ENCODE measurements at places on chromosomes 2 and 18. TPM values are rescaled to one million over a fixed set of nuclear protein-coding genes. Genes with fewer than 3 reads are reported as not detected.

Gene HOXD4
- not detected for polyA plus RNA-seq

Gene KYNU
- polyA plus RNA-seq = not detected

GRCh38 chr18:22547807-22548561, 130.3 kb upstream of the CTAGE1 start:
- no peak for DNase-seq

DNA sequence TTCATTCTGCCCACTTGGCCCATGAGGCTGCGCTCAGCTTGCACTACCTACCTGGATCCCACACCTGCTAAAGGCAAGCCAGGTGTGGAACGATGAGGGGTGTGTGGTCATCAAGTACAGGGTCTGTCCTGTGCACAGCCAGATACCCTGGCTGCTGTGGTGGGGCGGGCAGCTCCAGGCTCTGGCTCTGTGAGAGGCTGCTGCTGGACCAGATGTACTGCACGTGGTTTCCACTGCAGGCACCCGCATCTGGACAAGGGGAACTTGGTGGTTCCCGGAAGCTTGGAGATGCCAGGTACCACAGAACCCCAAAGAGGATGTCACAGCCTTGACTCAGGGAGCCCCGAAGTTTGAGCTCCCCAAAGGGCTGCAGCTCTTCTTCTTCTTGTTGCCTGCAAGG, 68.1 kb upstream of the ZNF804A start:
- peak; percentile 19 for DNase-seq

GRCh38 chr2:98937906-98938305, 1.9 kb upstream of the CRACDL start:
- no peak for DNase-seq

DNA sequence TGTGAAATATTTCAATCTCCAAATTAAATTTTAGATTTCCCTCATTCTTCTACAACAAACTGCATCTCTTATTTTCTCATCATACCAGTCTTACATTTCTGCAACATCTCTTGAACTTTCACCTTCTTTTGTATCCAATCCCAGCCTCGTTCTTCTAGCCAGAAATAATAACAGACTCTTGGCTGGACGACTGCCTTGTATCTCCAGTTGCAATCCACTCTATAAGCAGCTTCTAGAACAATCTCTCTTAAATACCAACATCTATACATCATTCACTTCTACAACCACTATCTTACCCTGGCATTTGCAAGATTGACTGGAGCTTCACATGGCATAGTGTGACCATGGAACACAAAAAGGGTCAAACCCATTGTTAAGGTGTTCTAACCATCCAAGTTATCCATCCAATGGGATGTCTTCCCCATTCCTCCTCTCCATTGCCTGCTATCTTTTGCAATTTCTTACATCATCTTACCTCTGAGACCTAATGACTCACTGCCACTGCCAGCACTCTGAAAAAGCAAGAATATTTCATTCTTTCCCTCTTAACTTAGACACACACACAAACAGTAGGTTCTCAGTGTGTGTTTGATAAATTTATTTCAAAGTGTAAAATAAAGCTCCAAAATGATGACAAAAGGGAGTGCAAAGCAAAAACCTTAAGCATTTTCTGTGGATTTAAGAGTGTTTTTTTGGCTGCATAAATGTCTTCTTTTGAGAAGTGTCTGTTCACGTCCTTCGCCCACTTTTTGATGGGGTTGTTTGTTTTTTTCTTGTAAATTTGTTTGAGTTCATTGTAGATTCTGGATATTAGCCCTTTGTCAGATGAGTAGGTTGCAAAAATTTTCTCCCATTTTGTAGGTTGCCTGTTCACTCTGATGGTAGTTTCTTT, 145.6 kb downstream of the METTL4 start:
- DNase-seq = no peak

- DNase-seq = no peak
Observed at GRCh38 chr2:238636269-238637073, 209.7 kb downstream of the ASB1 start.

- DNase-seq = no peak
Observed at GRCh38 chr2:226690461-226691024, 109.1 kb downstream of the IRS1 start.

All from CD8-positive, alpha-beta memory T cell (primary cell).